ENCODE measurements at places on chromosomes 1 and 21.

- DNase-seq = no peak
- H3K4me1 ChIP-seq = no peaks in the 10 kb centered on the region
- H3K36me3 ChIP-seq = no peaks in the 10 kb centered on the region
- H3K4me3 ChIP-seq = no peak overlapping the region
- no peaks in the 10 kb centered on the region for H3K27me3 ChIP-seq
Observed at GRCh38 chr1:188194916-188195315, 1366.2 kb downstream of the PLA2G4A start.

DNA sequence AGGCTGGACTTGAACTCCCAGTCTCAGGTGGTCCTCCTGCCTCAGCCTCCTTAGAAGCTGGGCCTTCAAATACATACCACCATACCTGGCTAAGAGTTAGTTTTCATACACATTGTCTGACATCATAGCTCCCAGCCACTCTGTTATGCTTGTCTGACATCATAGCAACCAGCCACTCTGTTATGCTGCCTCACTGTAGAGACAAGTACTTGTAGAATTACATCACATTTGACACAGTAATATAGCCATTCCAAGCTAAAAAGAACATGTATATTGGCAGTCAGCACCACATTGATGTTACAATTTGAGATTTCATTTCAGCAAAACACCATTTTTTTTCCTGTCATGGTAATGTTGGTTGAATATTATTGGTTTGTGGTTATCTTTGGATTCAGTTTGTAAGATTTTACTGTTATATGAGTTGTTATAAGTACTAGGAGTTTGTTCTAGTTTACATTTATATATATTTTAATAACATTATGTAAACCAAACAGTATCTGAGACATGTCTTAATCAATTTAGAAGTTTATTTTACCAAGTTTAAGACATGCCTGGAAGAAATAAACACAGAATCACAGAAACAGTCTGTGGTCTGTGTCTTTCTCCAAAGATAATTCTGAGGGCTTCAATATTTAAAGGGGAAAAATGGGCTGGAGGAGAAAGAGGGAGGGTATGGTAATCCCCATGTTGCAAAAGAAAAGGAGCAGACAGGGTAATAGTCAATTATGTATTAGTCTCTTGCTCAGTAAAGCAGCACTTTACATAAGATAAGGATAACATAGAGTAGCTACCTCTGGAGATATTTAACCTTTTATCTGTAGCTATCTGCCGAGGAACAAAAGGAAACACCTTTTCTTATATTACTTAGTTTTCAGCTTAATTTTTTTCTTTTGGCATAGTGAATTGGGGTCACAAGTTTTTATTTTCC lies 43.0 kb downstream of the XPR1 start:
- H3K4me1 ChIP-seq = no peaks in the 10 kb centered on the region
- no peak overlapping the region for H3K27ac ChIP-seq
- H3K36me3 ChIP-seq = no peaks in the 10 kb centered on the region
- no peak for DNase-seq

GRCh38 chr1:9833632-9834031 lies 9.9 kb upstream of the CLSTN1 start:
- H3K36me3 ChIP-seq = no peaks in the 10 kb centered on the region
- no peak overlapping the region for H3K4me3 ChIP-seq
- no peaks in the 10 kb centered on the region for H3K4me1 ChIP-seq
- H3K27ac ChIP-seq = no peak overlapping the region
- H3K27me3 ChIP-seq = no peaks in the 10 kb centered on the region

DNA sequence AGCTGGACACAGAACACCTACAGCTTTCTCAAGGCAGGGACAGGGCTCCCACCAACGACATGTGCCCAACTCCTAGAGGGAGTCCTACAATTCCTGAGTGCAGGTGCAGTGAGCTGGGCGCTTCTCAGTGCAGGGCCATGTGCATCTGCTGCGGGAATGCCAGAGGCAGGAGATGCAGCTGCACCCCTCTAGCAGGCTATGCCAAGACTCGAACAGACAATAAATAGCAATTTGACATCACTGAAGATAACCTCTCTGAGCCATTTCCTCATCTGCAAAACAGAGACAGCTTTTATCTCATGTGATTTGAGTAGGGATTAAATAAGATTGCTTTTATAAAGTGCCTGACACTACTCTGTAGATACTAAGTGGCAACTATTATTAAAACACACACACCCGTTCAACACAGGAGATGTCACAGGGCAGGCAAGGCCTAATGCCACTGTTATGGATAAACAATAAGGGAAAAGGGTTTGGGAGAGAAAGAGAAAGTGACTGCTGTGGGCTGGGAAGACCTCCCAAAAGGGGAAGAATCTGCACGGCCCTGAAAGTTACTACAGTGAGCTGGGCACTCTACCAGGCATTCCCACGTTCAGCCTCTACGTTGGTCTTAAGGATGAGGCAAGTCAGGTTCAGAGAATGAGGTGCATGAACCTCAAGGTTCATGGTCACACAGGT lies 5.7 kb downstream of the SLC9A1 start:
- no peaks in the 10 kb centered on the region for H3K27me3 ChIP-seq
- no peak overlapping the region for H3K27ac ChIP-seq
- DNase-seq = no peak
- H3K4me1 ChIP-seq = no peaks in the 10 kb centered on the region
- no peaks in the 10 kb centered on the region for H3K36me3 ChIP-seq
- H3K4me3 ChIP-seq = no peak overlapping the region

- no peak overlapping the region for H3K27ac ChIP-seq
- H3K36me3 ChIP-seq = no peaks in the 10 kb centered on the region
- no peaks in the 10 kb centered on the region for H3K4me1 ChIP-seq
- no peak for DNase-seq
Observed at GRCh38 chr1:204624631-204625216, 60.8 kb downstream of the LRRN2 start.

GRCh38 chr1:7294636-7295035 lies 476.5 kb upstream of the VAMP3 start:
- H3K4me1 ChIP-seq = peaks cover 3% of the 10 kb centered on the region
- H3K27me3 ChIP-seq = no peaks in the 10 kb centered on the region
- DNase-seq = no peak
- H3K27ac ChIP-seq = no peak overlapping the region

GRCh38 chr1:184260382-184260781 lies 126.4 kb upstream of the C1orf21 start:
- no peak overlapping the region for H3K4me3 ChIP-seq
- no peak for DNase-seq
- H3K27ac ChIP-seq = no peak overlapping the region
- no peaks in the 10 kb centered on the region for H3K27me3 ChIP-seq
- H3K4me1 ChIP-seq = no peaks in the 10 kb centered on the region

DNA sequence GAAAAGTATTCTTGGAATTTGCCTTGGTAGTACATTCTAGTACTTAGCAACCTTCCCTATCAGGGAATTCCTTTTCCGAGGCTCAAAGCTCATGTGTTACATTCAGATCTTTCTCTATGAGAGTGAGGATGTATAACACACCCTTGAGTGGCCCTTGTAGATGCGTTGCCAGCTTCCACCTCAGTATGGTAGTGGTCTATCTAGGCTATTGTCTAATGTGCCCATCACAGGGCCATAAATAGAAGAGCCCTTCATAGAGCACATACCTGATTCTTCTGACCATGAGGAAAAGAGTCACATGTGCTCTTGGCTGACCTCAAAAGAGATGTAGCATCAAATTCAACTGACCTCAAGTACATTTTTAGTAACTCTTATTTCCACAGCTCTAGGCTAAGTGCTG lies 14.0 kb upstream of the ZC3H11B start:
- no peaks in the 10 kb centered on the region for H3K4me1 ChIP-seq
- DNase-seq = no peak
- no peak overlapping the region for H3K27ac ChIP-seq
- no peaks in the 10 kb centered on the region for H3K36me3 ChIP-seq
- no peaks in the 10 kb centered on the region for H3K27me3 ChIP-seq

DNA sequence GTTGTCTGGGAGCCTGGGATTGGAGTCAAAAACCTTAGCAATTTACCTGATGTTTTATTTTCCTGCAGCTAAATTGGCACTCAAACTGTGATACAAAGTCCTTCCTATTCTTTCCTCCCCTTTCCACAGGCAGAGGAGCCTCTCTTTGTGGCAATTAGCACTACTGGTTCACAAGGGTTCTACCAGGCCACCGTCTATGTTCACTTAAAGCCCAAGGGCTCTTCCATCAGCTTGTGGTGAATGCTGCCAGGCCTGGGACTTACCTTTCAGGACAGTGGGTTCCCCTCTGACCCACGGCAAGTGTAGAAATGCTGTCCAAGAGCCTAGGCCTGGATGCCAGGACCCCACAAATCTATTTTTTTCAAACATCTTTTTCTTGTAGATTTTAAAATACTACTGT lies 251.9 kb upstream of the B3GALT2 start:
- H3K4me3 ChIP-seq = no peak overlapping the region
- H3K4me1 ChIP-seq = no peaks in the 10 kb centered on the region
- H3K36me3 ChIP-seq = no peaks in the 10 kb centered on the region
- no peaks in the 10 kb centered on the region for H3K27me3 ChIP-seq
- no peak for DNase-seq

- no peak for DNase-seq
- H3K36me3 ChIP-seq = no peaks in the 10 kb centered on the region
- peaks cover 3% of the 10 kb centered on the region for H3K4me1 ChIP-seq
- no peaks in the 10 kb centered on the region for H3K27me3 ChIP-seq
- no peak overlapping the region for H3K4me3 ChIP-seq
- no peak overlapping the region for H3K27ac ChIP-seq
Observed at GRCh38 chr1:101101360-101101759, 75.8 kb upstream of the DPH5 start.

DNA sequence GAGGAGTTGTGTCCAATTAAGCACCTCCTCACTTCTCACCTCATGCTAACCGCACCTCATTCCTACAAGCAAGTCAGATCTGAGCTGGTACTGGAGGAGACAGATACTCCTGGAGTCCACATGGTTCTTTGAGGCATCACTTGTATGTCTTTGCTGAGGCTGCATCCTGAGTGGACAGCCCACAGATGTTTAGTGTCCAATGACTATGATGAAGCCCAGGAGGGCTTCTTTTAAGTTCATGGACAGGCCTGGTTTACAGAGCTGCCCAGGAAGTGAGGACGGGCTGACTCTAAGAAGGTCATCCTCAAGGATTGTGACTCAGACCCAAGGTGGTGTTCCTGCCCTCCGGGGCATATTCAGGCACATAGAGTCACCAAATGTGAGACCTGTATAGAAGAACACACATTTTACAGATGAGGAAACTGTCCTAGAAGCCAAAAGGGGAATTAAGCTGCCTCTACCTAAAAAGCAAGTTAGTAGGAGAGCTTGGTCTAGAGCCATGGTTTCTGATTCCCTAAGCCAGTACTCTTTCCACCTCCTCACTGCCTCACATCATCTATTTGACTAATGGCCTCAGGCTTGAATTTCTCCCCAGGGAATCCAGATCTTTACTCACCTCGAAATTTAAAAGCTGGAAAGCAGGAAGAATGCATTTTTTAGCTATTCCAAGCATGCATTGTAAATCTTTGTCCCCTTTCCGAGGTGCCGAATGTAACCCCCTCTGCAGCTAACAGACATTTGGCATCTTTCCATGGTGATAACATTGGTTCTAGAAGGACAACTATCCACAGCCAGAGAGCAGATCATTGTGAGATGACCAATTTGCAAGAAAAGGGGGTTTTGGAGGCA lies 228.1 kb downstream of the OMA1 start:
- H3K4me1 ChIP-seq = no peaks in the 10 kb centered on the region
- H3K27me3 ChIP-seq = no peaks in the 10 kb centered on the region
- no peak overlapping the region for H3K27ac ChIP-seq
- H3K36me3 ChIP-seq = no peaks in the 10 kb centered on the region
- no peak overlapping the region for H3K4me3 ChIP-seq
- DNase-seq = no peak

DNA sequence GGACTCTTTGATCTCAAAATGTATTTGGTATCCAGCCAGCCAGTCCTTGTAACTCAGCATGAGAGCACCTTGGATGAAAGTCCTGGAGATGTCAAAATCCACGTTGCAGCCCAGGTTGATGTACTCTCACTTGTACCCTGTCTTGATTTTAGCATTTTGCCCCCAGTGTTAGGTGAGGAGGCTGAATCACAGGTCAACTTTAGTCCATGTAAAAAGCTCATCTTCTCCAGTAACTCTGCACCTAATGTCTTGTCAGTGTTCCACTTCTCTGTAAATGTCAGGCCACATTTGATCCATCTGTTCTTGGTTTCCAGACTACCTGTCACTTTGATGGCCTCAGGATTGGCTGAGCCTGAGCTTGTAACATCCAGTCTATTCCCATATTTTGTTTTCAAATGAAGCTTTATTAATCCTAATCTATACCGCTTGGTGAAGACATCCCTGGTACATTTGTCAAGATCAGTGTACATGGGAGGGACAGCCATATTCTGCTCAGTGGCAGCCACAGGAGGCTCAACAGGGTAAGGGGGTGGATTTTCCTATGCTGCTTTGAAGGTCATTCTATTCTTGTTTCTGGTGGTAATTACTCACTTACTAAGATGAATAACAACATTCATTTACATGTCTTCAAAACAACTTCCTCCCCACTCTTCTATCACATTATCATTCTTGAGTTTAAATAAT lies 24.1 kb upstream of the FCRL3 start:
- H3K4me3 ChIP-seq = no peak overlapping the region
- H3K36me3 ChIP-seq = no peaks in the 10 kb centered on the region
- no peaks in the 10 kb centered on the region for H3K4me1 ChIP-seq
- no peaks in the 10 kb centered on the region for H3K27me3 ChIP-seq
- no peak for DNase-seq

DNA sequence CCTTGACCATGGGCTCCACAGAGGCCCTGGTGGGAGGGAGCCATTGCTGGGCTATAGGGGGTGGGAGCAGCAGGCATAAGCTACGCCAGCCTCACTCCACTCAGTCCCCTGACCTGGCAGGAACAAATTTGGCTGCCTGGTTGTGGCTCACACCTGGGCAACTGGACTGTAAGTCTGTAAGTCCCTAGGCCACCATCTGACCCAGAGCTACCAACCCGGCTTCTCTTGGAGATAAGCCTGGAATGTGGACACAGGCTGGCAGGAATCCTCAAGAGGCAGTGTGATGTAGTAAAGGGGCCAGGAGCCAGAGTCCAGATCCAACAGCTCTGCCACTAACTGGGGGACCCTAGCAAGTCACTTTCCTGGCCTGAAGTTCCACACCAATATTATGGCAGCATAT lies 11.4 kb downstream of the NCF2 start:
- H3K4me1 ChIP-seq = peaks cover 7% of the 10 kb centered on the region
- no peak for DNase-seq
- no peak overlapping the region for H3K4me3 ChIP-seq
- H3K27ac ChIP-seq = no peak overlapping the region

GRCh38 chr1:159009287-159009686 lies 420 bp upstream of the IFI16 start:
- H3K4me3 ChIP-seq = peak overlapping the region; percentile 97
- no peak for DNase-seq
- no peaks in the 10 kb centered on the region for H3K27me3 ChIP-seq
- H3K27ac ChIP-seq = no peak overlapping the region

GRCh38 chr1:14180738-14181137 lies 417.7 kb upstream of the KAZN start:
- peaks cover 2% of the 10 kb centered on the region for H3K4me1 ChIP-seq
- H3K36me3 ChIP-seq = no peaks in the 10 kb centered on the region
- H3K27me3 ChIP-seq = no peaks in the 10 kb centered on the region
- DNase-seq = no peak
- no peak overlapping the region for H3K27ac ChIP-seq
